NCI-H1092 (cell line): ENCODE measurements at places on chromosomes 16 and 17.

DNA sequence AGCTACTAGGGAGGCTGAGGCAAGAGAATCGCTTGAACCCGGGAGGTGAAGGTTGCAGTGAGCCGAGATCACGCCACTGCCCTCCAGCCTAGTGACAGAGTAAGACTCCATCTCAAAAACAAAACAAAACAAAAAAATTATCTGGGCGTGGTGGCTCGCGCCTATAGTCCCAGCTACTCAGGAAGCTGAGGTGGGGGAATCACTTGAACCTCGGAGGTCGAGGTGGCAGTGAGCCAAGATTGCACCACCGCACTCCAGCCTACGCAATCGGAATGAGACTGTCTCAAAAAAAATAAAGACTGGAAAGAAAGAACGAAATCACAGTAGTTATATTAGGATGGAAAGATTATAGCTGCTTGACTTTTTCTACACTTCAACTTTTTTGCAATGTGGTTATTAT is 18.9 kb downstream of the COG1 start:
- DNase-seq = no peak

GRCh38 chr17:45371414-45372324 is 54.8 kb upstream of the MAP3K14 start:
- no peak for DNase-seq

- no peak for DNase-seq
Observed at GRCh38 chr16:81778861-81779535, at the start of gene PLCG2. Gene PLCG2, plus strand, starts transcription at chr16:81779291. Its CDS starts 6,699 bp downstream, at chr16:81785990.

- peak; percentile 10 for DNase-seq
Observed at GRCh38 chr16:11356573-11357331, 11.5 kb downstream of the RMI2 start.

DNA sequence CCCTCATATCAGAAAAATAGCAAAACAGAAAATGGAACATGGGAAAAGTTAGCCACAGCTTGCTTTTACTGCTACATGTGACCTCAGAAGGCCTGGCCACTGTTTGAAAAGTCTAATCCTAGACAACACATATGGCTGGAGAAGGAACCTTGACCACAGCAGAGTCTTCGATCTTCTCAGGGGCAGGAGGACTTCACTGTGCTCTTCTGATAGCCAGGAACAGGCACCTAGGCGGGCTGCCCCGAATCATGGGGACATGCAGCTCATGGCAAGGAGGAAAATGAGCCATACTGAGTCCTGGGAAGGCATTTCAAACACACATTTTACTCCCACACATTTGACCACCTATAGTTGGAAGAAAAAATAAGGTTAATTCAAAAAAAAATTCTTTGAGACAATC is 31.1 kb upstream of the ADORA2B start:
- no peak for DNase-seq

GRCh38 chr16:17014484-17015121 is 456.2 kb downstream of the XYLT1 start:
- no peak for DNase-seq

DNA sequence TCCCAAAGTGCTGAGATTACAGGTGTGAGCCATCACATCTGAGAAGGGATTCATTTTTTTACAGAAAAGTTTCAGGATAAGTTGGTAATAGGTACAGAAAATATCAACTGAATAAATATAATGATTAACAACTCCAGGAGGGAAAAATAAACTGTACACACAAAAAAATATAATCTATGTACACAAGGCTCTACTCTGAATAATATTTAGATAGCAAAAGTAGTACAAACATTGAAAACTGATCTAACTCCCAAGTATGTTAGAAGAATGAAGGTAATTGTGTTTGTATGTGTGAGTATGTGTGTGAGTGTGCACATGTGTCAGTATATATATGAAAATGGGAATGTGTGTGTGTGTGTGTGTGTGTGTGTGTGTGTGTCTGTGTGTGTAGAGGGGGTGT is 20.4 kb downstream of the TUBD1 start:
- no peak for DNase-seq

DNA sequence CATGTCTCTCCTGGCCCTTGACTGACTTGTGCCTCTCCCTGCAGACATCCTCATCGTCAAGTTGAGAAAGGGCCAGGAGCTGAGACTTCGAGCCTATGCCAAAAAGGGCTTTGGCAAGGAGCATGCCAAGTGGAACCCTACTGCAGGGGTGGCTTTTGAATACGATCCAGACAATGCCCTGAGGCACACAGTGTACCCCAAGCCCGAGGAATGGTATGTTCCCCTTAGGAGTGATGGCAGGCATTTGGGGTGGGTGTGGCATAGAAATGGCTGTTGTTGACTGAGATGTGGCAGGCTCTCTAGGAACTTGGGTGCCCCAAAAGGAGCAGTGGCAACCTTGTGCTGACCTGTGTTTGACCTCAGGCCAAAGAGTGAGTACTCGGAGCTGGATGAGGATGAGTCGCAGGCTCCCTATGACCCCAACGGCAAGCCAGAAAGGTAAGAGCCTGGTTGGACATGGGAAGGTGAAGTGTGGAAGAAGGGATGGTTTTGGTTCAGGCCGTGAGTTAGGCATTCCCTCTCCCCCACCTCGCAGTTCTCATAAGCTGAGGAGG is 7.5 kb downstream of the POLR2C start:
- no peak for DNase-seq

- no peak for DNase-seq
Observed at GRCh38 chr16:12391956-12392355, 411.7 kb downstream of the CPPED1 start.

- no peak for DNase-seq
Observed at GRCh38 chr16:50694206-50694605, 800 bp downstream of the NOD2 start.

GRCh38 chr17:52276381-52277008 is 118.0 kb upstream of the CA10 start:
- no peak for DNase-seq

GRCh38 chr16:80303691-80304090 is 237.1 kb upstream of the DYNLRB2 start:
- DNase-seq = no peak

GRCh38 chr17:44287651-44288050 is 19.7 kb upstream of the SLC4A1 start:
- no peak for DNase-seq

DNA sequence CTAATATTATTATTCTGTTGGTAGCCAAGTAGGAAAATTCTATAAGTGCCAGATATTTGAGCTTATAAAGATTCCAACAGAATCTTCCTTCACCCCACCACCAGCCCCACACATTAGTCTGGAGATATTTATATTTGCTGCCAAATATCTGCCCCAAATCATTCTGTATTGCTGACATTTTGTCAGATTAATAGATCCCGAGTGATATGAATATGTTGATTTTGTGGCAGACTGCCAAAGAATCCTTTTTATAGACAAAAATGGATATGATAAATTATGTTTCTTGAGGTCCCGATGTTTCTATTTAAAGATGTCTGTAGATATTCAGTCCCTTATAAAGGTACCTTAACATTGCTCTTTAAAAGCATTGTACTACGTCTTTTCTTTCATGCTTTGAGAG is 162.2 kb upstream of the KCNJ16 start:
- no peak for DNase-seq

DNA sequence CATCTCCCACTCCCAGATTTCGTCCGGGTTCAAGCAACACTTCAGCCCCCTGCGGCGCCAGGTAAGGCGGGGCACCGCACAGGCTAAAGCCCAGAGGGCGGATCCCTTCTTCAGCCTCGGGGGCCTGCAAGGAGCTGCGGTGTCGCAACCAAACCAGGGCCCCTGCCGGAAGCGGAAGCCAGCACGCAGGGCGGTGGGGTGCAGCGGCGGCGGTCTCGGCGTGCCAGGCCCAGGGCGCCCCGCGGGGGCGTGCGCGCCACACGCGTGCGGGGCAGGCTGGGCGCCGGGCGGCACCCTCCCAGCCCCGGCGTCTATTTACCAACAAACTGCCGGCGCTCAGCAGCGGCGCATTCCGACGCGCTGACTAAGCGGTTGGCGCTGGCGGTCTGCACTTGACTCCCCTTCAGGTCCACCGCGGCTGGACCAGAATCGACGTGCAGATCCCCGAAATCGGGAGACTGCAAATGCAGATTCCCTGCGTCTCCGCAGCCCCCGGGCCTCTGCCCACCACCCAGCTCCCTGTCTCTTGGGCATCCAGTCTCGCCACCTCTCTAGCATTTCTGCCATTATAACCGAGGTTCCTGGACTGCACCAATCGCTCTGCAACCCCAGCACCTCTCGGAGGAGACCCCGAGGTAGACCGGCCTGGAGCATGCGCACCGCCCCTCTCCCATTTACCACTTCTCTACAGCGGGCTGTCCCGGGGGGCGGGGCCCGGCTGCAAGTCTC is 421 bp upstream of the DLX4 start:
- peak; percentile 10 for DNase-seq

DNA sequence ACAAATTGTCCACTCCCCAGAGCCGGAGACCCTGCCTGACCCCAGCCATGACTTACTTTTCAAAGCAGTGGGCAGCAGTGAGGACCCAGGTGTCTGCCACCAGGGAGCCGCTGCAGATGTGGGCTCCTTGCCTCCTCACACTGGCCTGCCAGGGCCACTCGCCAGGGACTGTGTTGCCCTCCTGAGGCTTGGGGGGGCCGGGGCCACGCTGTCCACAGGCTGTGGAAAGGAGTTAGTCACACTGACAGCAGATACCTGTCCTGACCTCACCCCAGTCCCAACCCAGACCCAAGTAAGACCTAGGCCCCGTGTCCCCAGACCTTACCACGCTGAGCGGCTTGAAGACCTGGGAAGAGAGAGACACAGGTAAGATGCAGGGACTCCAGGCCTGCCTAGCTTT is 1.3 kb downstream of the PRSS53 start:
- no peak for DNase-seq

- DNase-seq = no peak
Observed at GRCh38 chr17:77474292-77474988, 333.7 kb downstream of the SEC14L1 start.

DNA sequence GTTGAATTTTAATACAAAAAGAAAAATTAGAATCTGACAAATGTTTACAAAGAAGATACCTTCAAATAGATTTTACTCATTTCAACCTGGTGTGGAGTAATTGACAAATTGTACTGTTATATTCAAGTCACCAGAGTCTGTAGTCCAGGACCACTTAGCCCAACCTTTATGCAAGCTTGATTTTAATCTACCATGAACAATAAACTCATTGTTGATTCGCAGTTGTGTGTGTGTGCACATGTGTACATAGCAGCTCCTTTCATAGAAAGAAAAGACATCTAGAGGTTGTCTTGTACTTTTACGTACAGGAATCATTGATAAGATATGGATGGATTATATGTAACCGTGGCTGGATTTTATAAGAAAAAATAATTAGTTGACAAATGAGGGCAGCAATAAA is 20.7 kb upstream of the LRRC37A start:
- no peak for DNase-seq

DNA sequence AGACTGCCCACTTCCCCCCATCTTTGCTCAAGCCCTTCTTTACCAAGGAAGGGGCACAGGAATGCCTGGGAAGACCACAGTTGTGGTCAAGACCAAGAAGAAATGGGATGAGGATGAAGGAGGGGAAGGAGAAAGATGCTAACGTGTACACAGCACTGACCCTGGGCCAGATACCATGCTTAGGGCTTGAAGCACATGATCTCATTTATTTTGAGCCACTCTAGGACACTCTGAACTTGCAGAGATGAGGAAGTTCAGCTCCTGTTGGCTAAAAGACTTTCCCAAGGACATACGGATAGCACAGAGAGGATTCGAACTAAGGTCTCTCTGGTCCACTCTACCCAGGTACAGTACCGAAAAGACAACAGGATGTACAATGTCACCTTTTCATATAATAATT is 42.6 kb downstream of the PIK3R5 start:
- no peak for DNase-seq

DNA sequence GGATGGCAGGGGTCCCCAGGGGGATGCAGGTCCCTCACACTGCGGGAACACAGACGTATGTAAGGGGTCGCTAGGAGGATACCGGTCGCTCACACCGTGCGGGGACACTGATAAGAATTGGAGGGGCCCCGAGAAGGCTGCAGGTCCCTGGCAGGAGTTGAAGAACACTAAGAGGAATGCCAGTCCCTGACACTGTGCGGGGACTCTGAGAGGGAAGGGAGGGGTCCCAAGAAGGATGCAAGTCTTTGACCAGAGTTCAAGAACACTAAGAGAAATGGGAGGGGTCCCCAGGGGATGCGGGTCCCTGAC is 510 bp downstream of the ERCC4 start:
- no peak for DNase-seq

DNA sequence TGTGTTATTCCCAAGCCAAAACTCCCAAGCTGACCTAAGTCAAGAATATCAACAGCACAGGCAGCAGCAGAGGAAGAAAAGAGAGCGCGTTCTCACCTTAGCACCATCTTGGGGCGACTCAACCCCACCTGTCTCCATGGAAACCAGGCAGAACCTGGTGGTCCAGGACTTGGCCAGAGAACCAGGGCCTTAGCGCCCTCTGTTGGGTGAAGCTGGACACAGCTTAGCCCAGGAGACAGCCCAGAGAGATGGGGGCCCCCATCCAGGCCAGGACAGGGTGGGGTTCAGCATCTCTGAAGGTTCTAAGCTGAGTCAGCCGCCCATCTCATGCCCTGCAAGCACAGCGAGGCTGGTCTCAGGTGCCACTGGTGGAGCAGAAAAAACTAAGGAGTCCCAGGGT is 60.1 kb upstream of the TMEM132E start:
- DNase-seq = peak; percentile 13

DNA sequence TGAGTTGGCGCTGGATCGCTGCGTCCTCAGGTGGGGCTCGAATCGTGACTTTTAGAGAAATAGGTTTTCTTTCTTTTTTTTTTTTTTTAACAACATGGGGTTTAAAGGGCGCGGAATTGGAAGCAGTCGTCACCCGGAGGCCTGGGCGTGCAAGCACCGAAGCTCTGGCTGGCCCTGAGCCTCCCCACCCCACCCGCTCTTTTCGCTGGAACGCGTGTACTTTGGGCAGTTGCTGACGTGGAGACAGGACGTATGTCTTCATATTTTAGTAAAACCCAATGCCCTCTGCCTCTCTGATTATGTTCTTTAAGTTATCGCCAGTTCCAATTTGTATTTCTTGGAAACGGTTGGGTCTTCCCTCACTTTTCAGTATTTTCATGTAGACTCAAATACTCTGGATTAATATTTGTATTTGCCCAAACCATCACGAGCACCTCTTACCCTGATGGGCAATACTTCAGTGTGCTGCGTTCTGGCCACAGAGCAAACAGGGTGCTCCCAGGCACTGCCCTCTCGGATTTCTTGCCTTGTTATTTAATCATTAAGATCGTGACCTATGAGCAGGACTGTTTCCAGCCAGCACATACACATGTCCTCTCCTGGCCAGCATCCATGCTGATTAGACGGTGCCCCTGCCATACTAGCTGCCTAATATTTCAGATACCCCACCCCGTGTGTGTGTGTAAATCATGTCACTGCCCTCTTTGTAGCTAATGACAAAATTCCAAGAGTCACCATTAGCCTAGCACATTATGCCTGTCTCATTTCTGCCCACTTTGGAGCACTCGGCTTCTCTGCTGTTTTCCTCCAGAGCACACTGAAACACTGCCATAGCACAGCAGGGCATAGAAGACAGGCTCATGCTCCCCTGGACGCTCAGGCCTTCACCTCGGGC is 805 bp upstream of the C16orf95 start:
- DNase-seq = peak; percentile 25

- DNase-seq = no peak
Observed at GRCh38 chr16:14303639-14304394, 232.7 kb downstream of the MRTFB start.
